ENCODE measurements at places on chromosomes 11 and 22.

DNA sequence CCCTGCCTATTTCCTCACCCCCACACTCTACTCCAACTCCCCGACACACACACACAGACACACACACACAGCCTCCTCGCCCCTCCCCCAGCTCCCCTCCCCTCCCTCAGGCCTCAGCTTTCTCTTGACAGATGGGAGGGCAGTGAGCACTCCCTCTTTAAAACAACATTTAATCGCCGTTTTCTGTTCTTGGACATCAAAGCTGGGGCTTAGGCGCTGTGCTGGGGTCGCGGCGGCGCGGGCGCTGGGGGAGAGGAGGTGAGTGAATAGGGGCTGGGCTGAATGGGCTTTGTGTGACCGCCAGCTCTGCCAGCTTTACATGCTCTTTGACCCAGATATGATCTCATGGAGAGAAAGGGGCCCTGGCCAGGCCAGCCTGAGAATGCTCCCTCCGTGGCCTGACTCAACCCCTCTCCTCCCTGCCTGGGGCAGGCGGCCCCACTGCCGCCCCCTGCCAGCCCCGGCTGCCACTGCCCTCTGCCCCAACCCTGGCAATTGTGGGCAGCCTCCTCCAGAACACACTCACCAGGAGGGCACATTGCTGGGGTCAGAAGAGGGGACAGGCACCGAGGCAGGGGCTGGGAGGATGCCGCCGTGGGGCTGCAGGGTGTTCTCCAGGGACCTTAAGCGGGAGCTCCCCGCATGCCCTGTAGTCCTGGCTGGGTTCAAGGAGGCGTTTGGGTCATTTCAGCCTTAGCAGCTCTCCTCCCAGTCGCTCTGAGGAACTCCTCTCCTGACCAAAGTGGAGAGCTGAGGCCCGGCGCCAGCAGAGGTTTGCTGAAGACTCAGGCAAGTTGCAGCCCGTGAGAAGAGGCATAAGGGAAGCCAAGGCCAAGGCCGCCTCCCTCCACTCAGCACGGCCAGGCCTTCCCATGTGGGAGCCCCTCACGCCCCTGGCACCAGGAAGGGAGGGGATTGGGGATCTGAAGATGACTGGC lies 38.3 kb upstream of the NNMT start:
- no peak for DNase-seq

- no peak for DNase-seq
Measured at GRCh38 chr11:111350811-111351210, 28.3 kb downstream of the POU2AF1 start.

GRCh38 chr11:4643076-4643475 lies 706 bp upstream of the OR51E1 start:
- DNase-seq: no peak

- DNase-seq: no peak
Measured at GRCh38 chr11:44258190-44258489, 51.8 kb downstream of the ALX4 start.

- DNase-seq: no peak
Measured at GRCh38 chr22:46454504-46455269, 82.7 kb downstream of the CELSR1 start.

- no peak for DNase-seq
Measured at GRCh38 chr11:130189492-130190210, 30.1 kb downstream of the ST14 start.

DNA sequence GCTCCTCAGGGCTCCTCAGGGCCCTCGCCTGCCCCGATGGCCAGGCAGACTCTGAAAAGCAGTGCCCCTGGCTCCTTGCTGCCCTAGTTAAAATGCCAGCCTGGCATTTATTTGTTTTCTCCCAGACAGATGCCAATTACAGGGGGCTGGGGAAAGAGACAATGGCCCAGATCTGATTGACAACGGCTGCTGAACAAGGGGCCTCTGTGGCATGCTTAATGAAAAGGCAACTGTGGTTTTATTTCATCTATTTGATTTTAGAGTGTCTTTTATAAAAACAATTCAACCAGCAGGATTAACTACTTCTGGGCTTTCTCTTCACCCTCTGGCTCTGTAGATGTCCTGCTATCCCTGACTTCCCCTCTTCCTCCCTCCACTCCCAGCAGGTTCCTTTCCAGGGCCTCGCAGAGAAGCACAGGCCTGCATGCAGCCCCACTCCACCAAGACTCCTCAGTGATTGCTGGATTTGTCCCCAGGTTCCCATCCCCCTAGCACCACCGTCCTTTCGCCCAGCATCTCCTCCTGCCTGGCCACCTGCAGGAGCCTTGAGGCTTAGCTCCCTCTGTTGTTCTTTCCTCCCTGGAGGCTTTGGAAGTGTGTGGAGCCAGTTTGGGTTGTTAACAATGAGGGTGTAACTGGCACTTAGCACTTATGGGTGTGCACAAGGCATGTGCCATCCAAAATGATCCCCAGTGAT lies 171.1 kb downstream of the TENM4 start:
- DNase-seq: no peak

GRCh38 chr11:8060801-8061554 lies 20.0 kb upstream of the TUB start:
- no peak for DNase-seq

- DNase-seq: no peak
Measured at GRCh38 chr11:67691149-67691548, 16.7 kb upstream of the ALDH3B2 start.

GRCh38 chr11:72522186-72522585 lies 87.9 kb upstream of the CLPB start:
- no peak for DNase-seq

DNA sequence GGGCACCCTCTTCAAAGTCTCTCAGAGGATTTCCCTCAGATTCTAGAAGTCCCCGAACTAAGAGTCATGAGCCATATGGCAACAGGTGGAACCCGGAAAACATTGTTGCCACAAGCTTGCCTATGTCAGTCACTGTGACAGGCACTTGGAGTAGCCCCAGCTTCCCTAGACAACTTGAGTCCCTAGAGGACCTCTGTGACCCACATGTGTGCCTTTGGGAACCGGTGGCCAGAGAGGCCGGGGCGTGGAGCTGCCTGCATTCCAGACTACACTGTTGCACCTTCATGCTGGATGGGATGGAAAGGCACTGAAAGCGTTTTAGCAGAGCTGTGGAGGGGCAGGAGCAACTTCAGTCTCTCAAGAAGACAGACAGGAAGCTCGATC lies 12.1 kb downstream of the SLC37A2 start:
- no peak for DNase-seq

Measured in stimulated activated CD8-positive, alpha-beta memory T cell treated with anti-CD3 and anti-CD28 coated beads, Interleukin-4, amount 100 ng/mL, for 1 hour (primary cell).